ENCODE measurements at places on chromosomes 7 and 10. TPM values are rescaled to one million over a fixed set of nuclear protein-coding genes. Genes with fewer than 3 reads are reported as not detected.

The NKX6-2 gene
- not detected for total RNA-seq

The UNC5B gene
- total RNA-seq, result 19.5 TPM

The AKR1C1 gene
- total RNA-seq, result 0.15 TPM

The GPR22 gene
- not detected for total RNA-seq

The ICA1 gene
- total RNA-seq, result 43.2 TPM

The ZNF239 gene
- total RNA-seq, result 2.3 TPM

Measured in glomerular endothelial cell (primary cell).